Right atrium auricular region (tissue), 2 donors: ENCODE measurements at places on chromosomes 1 and 21. TPM values are rescaled to one million over a fixed set of nuclear protein-coding genes. Genes with fewer than 3 reads are reported as not detected.

ATP1A4 gene
- not detected for total RNA-seq

ATP6V1G3 gene
- not detected for total RNA-seq

DNA sequence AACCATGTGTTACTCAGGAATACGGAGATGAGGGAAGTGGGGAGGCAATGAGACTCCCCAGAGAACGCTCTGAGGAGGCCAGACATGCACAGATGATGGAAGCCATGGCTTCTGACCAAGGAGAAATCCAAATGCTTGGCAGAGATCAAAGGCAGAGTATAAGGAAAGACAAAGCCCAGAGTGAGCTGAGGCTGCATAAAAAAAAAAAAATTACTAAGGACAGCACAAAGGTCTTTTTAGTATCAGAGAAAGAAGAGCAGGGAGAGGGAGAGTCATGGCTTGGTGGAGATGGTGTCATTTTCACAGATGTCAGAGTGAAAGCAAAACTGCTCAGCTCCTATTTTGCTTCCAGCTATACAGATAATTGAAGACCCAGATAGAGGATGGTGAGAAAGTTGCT, 8.1 kb upstream of the NCF2 start:
- H3K4me1 ChIP-seq = peaks cover 8% of the 10 kb centered on the region
- no peaks in the 10 kb centered on the region for H3K27me3 ChIP-seq
- no peak for DNase-seq
- no peak overlapping the region for H3K4me3 ChIP-seq

TNNI3K gene
- 14.6 TPM for total RNA-seq

LRRC8D gene
- total RNA-seq = 9.0 TPM

CNKSR1 gene
- 1.3 TPM for total RNA-seq

GRCh38 chr1:117596023-117596720, 9.7 kb upstream of the TENT5C start:
- DNase-seq = no peak
- no peak overlapping the region for H3K4me3 ChIP-seq
- peaks cover 14% of the 10 kb centered on the region for H3K4me1 ChIP-seq
- H3K27me3 ChIP-seq = no peaks in the 10 kb centered on the region

DNA sequence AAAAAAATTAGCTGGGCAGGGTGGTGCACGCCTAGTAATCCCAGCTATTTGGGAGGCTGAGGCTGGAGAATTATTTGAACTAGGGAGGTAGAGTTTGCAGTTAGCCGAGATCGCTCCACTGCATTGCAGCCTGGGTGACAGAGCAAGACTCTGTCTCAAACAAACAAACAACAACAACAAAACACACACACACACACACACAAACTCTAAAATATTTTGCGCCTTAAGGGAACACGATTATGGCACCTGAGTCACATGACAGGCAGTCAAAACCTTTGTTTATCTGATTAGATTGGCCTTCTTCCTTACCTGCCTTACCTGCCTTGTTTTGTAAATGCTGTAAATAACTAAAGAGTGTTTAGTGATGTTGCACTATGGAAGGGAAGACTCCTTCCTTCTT, 20.6 kb upstream of the WNT2B start:
- no peak overlapping the region for H3K27ac ChIP-seq
- DNase-seq = no peak
- H3K36me3 ChIP-seq = no peaks in the 10 kb centered on the region
- H3K4me1 ChIP-seq = no peaks in the 10 kb centered on the region
- no peaks in the 10 kb centered on the region for H3K27me3 ChIP-seq

DNA sequence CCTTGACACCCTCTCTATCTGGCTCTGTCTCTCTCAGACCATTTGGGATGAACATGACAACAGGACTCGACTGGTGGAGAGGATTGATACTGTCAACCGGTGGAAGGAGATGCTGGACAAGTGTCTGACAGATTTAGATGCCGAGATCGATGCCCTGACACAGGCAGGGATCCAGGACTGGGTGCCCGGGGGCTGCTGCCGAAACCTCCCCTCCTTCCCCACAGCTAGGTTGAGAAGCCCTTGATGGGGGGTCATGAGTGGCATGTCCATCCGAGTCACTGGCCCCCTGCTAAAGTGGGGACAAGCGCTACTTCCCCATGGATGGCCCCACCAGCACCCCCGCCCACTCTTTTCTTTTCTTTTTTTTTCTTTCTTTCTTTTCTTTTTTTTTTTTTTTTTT, 1.2 kb downstream of the TEKT2 start:
- no peak overlapping the region for H3K27ac ChIP-seq
- DNase-seq = peak; percentile 36
- H3K4me1 ChIP-seq = no peaks in the 10 kb centered on the region
- no peaks in the 10 kb centered on the region for H3K27me3 ChIP-seq

DNA sequence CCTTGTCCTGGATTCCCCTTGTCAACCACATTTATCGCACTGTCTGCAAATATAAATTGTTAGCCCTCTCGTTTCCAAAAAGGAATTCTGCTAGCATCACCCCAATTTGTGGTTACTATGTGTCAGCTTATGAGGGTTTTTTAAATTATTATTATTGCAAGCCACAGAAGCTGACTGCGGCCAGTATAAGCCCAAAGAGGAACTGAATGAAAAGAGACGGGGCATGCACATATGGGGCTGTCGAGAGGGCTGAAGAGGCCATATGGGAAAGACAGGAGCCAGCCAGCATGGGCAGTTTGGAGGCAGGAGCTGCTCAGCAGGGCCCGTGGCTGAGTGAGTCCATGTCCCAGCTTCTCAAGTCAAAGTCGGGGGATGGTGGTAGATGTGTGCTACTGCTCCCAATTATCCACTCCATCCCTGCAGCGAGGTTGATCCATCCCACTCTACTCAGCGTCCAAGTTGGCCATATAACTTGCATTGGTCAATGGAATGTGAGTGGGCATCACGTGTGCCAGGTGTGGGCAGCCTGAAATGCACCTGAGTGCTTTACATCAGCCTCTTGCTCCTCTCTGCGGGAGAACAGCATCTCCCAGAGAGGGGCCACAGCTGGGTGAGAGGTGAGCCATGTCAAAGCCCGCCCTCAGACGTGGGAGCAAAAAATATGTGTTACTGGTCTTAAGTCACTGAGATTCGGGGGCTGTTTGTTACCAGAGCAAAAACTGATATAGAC, 37.6 kb upstream of the LDLRAP1 start:
- no peak for DNase-seq
- H3K36me3 ChIP-seq = no peaks in the 10 kb centered on the region
- no peak overlapping the region for H3K27ac ChIP-seq
- no peaks in the 10 kb centered on the region for H3K27me3 ChIP-seq
- no peaks in the 10 kb centered on the region for H3K4me1 ChIP-seq
- no peak overlapping the region for H3K4me3 ChIP-seq
